ENCODE measurements at places on chromosomes 12 and 14. TPM values are rescaled to one million over a fixed set of nuclear protein-coding genes. Genes with fewer than 3 reads are reported as not detected.

DNA sequence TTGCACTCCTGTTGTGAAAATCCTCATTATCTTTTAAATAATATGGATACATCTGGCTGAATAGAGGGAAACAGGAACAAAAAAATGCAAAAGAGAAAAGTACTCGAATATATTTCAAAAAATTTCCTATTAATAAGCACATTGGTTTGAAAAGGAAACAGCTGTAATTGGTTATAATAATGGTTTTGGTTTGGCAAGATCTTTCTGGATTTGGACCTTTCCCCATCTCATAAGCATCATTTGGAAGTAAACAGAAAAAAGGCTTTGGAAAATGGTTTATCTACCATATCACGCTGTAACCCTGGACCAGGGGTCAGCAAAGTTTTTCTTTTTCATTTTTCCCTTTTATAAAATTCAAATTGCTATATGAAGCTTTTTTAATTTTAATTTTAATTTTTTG lies 2.8 kb upstream of the NINJ2 start:
- peaks cover 4% of the 10 kb centered on the region for H3K4me1 ChIP-seq
- H3K4me3 ChIP-seq, result no peak overlapping the region
- no peak for DNase-seq
- H3K27ac ChIP-seq, result no peak overlapping the region

DNA sequence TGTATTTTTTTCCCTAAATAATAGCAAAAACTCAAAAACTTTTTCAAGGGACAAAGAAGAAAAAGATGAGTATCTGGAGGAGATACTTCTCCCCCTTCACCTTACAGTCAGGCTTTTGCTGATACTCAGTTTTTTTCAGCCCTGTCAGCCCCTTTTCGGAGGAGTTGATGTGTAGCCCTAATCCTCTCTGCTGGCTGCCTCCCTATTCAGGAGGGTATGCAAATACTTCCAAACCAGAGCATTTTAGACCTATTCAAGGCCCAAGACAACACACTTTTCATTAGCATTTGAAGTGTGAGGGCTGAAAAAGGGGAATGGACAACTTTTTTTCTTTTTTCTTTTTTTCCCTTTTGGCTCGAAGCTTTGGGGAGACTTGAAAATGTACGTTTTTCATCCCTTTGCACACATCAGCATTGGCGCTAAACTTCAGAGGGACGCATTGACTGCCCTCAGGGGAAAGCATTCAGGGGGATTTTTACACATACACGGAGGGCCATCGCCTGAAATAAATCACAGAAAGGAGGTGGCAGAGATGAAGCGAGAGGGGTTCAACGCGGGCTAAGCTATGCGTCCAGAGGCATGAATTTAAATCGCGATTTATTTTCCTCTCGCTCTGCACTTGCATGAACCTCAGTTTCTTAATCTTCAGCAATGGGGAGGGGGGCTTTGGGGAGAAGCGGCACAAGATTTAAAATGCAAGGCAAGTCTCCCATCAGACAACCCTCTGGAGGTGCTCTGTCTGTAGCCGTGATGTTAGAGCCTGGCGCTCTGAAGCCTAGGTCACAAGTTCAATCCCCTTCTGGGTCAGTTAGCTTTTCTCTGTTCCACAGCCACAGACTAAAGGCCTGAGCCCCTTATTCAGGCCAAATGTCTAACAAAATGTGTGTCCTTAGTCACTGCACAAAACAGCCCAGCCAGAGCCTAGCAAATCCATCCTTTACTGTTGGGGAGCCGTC lies 86.3 kb downstream of the ASCL1 start:
- H3K27me3 ChIP-seq, result no peaks in the 10 kb centered on the region
- H3K4me1 ChIP-seq, result no peaks in the 10 kb centered on the region
- no peaks in the 10 kb centered on the region for H3K36me3 ChIP-seq

- no peaks in the 10 kb centered on the region for H3K4me1 ChIP-seq
- H3K4me3 ChIP-seq, result no peak overlapping the region
- H3K36me3 ChIP-seq, result no peaks in the 10 kb centered on the region
These were observed 106.3 kb downstream of the PTPRO start for GRCh38 chr12:15428632-15429031.

- H3K27ac ChIP-seq, result no peak overlapping the region
- H3K4me3 ChIP-seq, result no peak overlapping the region
- DNase-seq, result no peak
- H3K4me1 ChIP-seq, result no peaks in the 10 kb centered on the region
These were observed 661.0 kb downstream of the RPS29 start for GRCh38 chr14:48925184-48925583.

GRCh38 chr12:23186950-23187349 lies 562.0 kb downstream of the ETNK1 start:
- no peak overlapping the region for H3K4me3 ChIP-seq
- no peak overlapping the region for H3K27ac ChIP-seq
- H3K36me3 ChIP-seq, result no peaks in the 10 kb centered on the region
- H3K4me1 ChIP-seq, result no peaks in the 10 kb centered on the region
- DNase-seq, result no peak

IFI27 gene
- 12.7 TPM for total RNA-seq

DNA sequence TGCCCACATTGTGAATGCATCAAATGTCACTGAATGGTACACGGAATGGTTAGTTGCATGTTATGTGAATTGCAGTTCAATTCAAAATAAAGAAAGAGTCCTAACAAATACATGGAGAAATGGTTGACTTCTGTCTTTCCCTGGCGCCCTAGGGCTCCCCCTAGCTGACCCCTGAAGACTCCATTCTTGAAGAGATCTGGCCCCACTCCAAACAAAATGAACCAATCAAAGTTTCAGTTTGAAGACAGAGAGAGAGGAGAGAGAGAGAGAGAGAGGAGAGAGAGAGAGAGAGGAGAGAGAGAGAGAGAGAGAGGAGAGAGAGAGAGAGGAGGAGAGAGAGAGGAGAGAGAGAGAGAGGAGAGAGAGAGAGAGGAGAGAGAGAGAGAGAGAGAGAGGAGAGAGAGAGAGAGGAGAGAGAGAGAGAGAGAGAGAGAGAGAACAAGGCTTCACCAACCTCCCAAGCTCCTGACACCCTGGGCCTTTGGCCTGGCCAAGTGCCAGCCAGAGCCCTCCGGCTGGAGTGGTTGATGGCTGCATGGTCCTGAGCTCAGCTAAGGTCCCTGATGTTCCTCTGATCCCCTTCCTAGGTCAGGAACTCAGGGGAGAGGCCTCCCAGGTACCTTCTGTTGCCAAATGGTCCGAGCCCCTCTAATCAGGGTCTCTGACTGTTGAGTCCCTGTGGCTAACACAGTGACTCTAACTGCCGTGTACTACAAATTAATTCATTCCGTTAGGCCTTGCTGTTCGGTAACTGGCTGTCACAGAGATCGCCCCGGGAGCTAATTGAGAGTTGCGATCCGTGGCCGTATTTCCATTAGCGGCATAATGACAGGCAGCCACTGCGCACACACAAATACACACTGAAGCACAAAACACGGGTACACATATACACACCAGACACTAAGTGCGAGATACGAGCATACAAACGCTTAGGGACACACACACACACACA lies 188.8 kb downstream of the ESRRB start:
- no peak overlapping the region for H3K4me3 ChIP-seq
- no peak for DNase-seq
- no peaks in the 10 kb centered on the region for H3K27me3 ChIP-seq
- H3K4me1 ChIP-seq, result no peaks in the 10 kb centered on the region
- no peak overlapping the region for H3K27ac ChIP-seq
- H3K36me3 ChIP-seq, result no peaks in the 10 kb centered on the region

GRCh38 chr12:24846689-24847088 lies 102.2 kb downstream of the BCAT1 start:
- no peak overlapping the region for H3K4me3 ChIP-seq
- no peaks in the 10 kb centered on the region for H3K27me3 ChIP-seq
- no peak overlapping the region for H3K27ac ChIP-seq
- no peak for DNase-seq

SLC10A1 gene
- 77.3 TPM for total RNA-seq

- no peak overlapping the region for H3K27ac ChIP-seq
- no peaks in the 10 kb centered on the region for H3K27me3 ChIP-seq
- H3K4me1 ChIP-seq, result no peaks in the 10 kb centered on the region
These were observed 25.1 kb downstream of the CCNK start for GRCh38 chr14:99506276-99506675.

DNA sequence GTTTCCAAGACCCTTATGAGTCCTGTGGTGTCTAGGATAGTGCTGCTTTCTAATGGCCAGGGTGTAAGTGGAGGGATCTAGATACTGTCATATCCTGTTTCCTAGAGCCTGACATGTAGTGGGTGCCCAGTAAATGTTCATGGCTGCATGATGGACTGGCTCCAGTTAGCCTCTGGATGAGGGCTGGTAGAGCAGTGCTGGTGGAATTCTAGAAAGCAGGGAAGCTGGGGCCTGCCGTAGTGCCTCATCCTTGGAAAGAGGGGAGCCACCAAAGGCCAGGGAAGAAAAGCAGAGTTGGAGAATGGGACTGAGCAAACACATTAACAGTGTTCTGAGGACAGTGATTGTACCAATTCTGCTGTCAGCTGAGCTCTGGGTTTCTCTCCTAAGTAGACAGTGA lies 637 bp downstream of the GZMB start:
- H3K36me3 ChIP-seq, result no peaks in the 10 kb centered on the region
- no peak for DNase-seq
- H3K27me3 ChIP-seq, result no peaks in the 10 kb centered on the region
- H3K27ac ChIP-seq, result no peak overlapping the region
- H3K4me1 ChIP-seq, result no peaks in the 10 kb centered on the region

PSMA6 gene
- 91.5 TPM for total RNA-seq

IL31 gene
- not detected for total RNA-seq

DNA sequence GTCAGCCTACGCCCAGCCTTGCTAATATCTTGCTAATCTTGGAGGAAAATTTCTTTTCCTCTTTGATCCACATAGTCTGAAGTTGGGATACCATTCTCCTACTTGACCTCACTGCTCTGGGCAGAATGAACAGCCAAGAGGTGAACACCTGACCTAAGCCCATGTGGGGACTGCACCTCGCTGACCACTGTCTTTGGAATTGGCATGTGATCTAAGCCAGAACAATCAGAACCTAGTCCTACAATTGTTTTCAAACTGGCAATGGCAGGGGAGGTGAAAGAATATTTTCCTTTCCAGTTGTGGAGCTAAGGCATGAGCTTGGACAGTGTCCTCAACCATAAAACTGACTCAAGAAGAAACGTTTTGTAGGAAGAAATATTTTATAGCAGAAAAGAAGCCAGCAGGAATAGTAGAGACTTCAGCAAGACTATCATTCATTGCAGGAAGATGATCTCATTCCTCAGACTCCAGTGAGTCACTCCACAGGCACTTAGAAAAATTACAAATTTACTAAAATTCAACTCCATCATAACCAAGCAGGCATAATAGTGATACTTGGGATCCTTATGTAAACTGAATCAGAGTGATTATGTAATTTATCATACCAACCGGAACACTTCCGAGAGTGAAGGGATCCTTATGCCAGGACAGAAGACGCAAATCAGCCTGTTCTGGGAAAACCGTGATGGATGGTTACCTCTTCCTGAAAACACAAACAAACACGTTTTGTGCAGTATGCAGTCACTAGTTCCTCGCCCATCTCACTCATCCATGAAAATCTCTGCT lies 14.7 kb downstream of the PTPRO start:
- peaks cover 8% of the 10 kb centered on the region for H3K27me3 ChIP-seq
- DNase-seq, result no peak
- no peak overlapping the region for H3K27ac ChIP-seq

DNA sequence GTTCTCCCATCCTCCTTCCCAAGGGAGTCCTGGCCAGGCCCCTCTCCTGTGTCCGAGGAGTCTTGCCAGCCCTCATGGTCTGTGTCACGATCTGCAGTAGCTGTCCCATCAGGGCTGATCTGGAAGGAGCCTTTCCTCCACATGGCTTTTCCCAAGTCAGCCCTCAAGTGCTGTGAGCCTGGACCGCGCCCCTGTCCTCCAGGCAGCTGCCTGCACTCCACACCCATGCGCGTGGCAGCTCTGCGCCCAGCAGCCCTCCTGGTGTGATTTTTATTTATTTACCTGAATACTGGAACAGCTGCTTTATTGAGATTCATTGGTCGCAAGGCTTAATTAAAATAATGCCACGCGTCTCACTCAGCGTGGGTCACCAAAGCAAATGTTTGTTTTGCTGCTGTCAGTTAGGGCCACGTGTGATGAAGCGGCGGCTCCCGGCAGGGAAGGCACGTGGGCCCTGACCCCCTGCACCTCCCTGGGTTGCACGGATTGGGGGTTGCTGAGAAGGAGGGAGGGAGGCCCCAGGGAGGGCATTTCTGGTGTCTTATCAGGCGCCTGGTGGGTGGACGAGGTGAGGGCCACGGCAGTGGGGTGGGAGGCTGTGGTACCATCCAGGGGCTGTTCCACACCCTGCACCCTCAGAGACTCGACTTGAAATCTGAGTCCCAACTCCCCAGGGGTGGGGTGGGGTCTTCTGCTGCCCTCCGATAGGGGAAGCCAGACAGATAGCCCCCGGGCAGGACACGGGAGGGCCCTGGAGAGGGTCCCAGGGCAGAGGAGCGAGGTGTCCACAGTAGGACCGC lies 206.3 kb upstream of the C14orf180 start:
- no peak for DNase-seq
- no peak overlapping the region for H3K4me3 ChIP-seq
- H3K27ac ChIP-seq, result no peak overlapping the region
- no peaks in the 10 kb centered on the region for H3K4me1 ChIP-seq
- H3K36me3 ChIP-seq, result no peaks in the 10 kb centered on the region

DNA sequence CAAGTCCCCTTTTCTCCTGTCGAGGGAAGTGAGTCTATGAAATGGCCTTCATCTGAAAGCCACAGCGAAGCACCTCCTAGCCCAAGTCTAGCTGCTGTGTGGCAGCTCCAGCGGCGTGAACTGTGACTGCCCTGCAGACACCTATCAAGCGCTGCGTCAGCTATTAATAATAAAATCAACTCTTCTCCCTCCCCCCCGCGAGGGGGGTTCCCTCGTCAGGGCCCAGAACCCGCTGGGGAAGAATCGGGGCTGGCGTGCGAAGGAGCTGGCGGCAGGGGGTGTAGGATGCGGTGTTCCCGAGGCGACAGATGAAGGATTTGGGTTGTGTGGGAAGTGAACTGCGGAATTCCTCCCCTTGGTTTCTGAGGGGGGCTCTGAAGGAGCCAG lies 662 bp upstream of the ATP2A2 start:
- DNase-seq, result no peak
- H3K4me1 ChIP-seq, result peaks cover 43% of the 10 kb centered on the region
- peak overlapping the region; percentile 95 for H3K27ac ChIP-seq
- H3K36me3 ChIP-seq, result no peaks in the 10 kb centered on the region
- no peaks in the 10 kb centered on the region for H3K27me3 ChIP-seq

- H3K4me3 ChIP-seq, result no peak overlapping the region
- H3K36me3 ChIP-seq, result peaks cover 11% of the 10 kb centered on the region
- no peak for DNase-seq
- H3K4me1 ChIP-seq, result no peaks in the 10 kb centered on the region
These were observed 12.5 kb upstream of the MTERF2 start for GRCh38 chr12:106999446-106999845.

TBX5 gene
- total RNA-seq, result not detected

GPHN gene
- 18.4 TPM for total RNA-seq

LPAR5 gene
- total RNA-seq, result 0.84 TPM

SLC6A15 gene
- total RNA-seq, result not detected

DNA sequence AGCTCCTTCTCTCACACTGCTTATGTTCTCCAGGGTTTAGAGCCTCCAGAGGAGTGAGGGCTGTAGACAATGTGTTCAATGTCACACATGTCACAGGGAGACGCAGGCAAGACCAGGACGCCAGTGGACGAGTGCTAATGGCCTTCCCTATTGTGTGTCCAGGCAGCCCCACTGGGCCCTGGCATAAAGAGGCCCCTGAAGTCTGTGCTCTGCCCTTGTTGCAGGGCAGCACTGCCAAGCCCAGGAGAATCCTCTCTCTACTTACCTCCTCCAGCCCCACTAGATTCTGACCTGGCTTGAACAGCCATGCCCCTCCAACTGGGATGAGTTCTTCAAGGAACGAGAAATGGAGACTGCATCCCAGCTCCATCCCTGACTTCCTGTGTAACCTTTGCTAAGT lies 24.8 kb upstream of the TMEM106C start:
- no peak overlapping the region for H3K27ac ChIP-seq
- no peak overlapping the region for H3K4me3 ChIP-seq
- no peaks in the 10 kb centered on the region for H3K27me3 ChIP-seq
- H3K4me1 ChIP-seq, result no peaks in the 10 kb centered on the region

MYL6B gene
- 14.2 TPM for total RNA-seq
